ENCODE measurements at places on chromosomes 3 and 15.
A peak's percentile ranks its signal among the peaks of the same experiment; 100 is the strongest.

- peak; percentile 14 for DNase-seq
Measured at GRCh38 chr15:85380812-85381642, 624 bp downstream of the AKAP13 start.

DNA sequence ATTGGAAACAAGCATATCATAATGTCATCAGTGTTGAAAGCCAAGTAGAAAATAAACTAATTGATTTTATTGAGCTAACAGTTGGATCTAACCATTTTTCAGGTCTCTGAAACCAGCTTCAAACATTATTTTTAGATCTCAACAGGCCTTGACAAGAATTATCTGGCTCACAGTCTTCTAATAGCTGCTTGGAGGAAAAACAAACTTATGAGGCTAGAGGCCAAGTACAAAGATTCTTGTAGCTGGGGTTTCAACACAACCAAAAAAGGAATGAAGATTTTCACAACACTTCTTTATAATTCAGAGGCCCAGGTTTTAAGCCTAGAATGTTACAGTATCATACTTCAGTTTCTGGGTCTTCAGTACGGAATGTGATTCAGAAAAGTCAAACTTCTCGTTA lies 3.7 kb downstream of the SETMAR start:
- no peak for DNase-seq

- DNase-seq = no peak
Measured at GRCh38 chr3:6222069-6222468, 638.8 kb upstream of the GRM7 start.

GRCh38 chr3:56851966-56852884 lies 50.5 kb upstream of the ARHGEF3 start:
- peak; percentile 23 for DNase-seq

DNA sequence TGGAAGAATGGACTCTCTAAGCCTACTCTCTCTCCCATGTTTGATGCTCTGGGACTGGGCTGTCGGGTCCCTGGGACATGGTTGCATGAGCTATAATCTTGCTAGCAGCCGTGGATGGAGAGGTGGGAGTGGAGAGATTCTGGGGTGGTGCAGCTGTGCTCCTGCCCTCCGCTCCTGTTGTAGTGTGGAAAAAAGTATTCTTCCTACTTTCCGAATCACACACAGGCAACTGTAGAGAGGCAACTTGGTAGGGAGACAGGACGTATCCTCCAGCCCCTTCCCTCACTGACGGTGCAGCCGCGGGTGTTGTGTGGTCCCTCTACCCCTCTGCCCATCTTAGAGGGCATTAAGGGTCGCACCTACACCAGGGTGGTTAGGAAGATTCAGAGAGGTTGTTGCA lies 281.4 kb upstream of the TLE3 start:
- no peak for DNase-seq

GRCh38 chr3:40623567-40623966 lies 98.8 kb downstream of the ZNF621 start:
- no peak for DNase-seq

GRCh38 chr3:171542976-171543375 lies 82.8 kb upstream of the TNIK start:
- DNase-seq = no peak

DNA sequence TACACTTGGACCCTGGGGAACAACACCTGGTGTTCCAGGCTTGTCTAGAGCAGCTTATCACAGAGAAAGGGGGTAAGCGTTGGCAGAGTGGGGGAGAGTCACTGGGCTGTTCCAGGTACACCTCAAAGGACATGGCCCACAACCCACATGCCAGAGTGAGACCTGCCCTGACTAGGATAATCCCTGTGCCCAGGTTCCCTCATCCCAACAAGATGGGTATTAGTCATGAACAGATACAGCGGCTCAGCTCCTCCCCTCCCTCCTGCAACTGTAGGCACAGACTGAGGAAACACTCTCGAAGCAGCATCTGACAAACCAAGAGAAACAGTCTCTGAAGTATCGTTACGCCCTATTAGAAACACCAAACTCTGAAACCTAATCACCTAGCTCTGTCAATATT lies 32.1 kb upstream of the RPS17 start:
- no peak for DNase-seq

DNA sequence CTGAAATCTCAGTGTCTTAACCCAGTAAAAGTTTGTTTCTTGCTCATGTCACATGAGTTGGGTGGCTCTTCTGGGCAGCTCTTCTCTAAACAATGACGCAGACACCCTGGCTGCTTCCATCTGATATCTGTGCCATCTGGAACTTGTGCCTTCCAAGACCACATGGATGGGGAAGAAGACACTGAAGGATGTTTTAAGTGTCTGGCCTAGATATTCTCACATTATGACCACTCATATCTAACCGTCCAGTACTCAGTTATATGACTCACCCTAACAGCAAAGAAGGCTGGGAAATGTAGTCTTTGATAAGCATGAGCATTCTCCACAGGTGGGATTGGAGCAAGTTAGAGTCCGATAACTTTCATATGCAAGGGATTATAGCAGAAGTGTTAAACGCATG lies 66.4 kb downstream of the RYR3 start:
- no peak for DNase-seq

GRCh38 chr15:67178569-67179210 lies 75.8 kb downstream of the AAGAB start:
- peak; percentile 96 for DNase-seq

- no peak for DNase-seq
Measured at GRCh38 chr15:42474827-42475226, 16.1 kb downstream of the ZNF106 start.

- no peak for DNase-seq
Measured at GRCh38 chr3:78025916-78026315, 986.0 kb downstream of the ROBO2 start.

- DNase-seq = no peak
Measured at GRCh38 chr3:78880603-78881461, 887.0 kb downstream of the ROBO1 start.

GRCh38 chr3:14633819-14634424 lies 17.6 kb upstream of the CCDC174 start:
- DNase-seq = peak; percentile 36

- no peak for DNase-seq
Measured at GRCh38 chr15:89735773-89736172, 15.3 kb downstream of the MESP1 start.

DNA sequence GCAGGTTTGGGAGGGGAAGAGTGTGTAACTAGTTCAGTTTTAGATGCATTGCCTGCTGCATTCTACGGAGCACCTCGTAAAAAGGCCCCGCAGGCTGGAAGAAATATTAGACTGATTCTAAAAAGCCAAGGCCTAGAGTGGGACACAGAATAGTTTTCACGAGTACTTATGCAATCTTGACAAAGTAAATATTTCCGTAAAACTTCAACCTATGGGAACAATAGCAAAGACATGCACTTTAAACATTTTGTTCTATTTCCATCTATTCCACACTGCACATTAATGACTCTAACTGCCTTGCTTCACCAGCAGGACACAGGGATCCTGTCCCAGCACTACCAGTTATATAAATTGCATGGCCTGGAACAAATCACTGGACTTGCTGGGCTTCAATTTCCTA lies 260.0 kb downstream of the FOXP1 start:
- no peak for DNase-seq

GRCh38 chr3:38573556-38573955 lies 75.9 kb downstream of the SCN5A start:
- DNase-seq = no peak

DNA sequence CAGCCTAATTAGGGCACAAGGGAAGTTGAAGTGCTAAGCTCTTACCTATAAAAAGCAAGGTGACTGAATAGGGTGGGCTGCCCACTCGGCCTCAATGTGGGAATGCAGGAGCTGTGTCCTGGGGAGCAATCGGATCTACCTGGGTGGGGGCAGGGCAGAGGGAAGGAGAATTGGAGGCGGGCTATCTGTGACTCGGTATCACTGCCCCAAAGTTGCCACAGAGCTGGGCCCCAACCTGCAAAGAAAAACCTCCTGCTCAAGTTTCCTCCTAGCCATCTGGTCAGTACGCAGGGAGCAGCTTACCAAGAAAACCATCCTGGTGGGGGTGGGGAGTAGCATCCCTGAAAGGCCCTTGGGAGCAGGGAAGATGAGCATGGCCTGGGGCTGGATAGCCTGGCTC lies 10.7 kb downstream of the CIB2 start:
- no peak for DNase-seq

DNA sequence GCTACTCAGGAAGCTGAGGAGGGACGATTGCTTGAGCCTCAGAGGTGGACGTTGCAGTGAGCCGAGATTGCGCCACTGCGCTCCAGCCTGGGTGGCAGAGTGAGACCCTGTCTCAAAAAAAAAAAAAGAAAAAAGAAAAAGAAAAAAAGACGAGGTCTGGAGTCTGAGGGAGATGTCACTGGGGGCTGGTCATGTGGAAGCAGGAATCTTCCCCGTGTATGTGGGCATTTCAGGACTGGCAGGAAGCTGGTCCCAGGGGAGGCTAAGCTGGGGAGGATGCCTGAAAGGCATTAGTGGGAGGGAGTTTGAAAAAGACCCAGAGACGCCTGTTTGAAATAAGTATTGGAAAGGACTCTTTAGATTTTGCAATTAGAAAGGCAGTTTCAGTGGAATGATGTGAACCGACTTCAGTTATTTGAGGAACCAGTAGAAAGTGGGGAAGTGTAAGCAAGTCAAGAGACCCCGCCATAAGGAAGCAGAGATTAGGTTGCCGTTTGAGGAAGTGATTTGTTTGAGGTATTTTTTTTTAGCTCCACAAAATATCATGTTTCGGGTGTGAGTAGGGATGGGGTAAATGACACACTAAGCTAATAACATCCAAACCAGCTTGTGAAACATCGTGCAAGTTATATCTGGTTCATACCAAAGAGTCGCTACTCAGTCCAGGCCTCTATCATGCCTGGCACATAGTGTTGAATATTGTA lies 55.5 kb downstream of the ST6GAL1 start:
- DNase-seq = no peak

DNA sequence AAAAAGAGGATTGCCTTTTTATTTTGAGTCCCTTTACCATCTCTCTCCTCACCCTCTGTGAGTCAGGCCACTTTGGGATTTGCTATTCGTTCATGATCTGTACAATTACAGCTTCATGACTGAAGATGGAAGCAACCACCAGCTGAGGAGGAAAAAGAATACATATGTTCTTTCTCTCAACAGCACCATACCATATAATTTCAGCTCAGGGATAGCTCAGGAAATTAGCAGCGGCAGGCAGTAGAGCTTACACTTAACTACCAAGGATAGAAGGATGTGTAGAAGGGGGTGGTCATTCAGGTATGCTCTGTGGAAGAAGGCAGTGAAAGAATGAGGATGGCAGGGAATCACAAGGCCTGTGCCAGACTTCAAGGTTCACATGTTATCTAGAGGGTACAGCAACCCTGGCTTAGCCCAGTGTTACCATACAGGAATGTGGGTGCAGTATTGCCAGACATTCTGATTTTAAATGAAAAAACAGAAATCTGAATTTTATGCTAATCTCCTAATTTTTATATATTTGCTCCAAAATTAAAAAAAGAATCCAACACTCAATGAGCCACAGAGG lies 17.9 kb downstream of the PLS1 start:
- no peak for DNase-seq

- no peak for DNase-seq
Measured at GRCh38 chr3:113531826-113532697, at the start of gene SIDT1. Gene SIDT1 (plus strand): TSS chr3:113532555. CDS start chr3:113533022, 467 bp downstream.

- DNase-seq = no peak
Measured at GRCh38 chr15:88590759-88591158, 30.4 kb upstream of the AEN start.

DNA sequence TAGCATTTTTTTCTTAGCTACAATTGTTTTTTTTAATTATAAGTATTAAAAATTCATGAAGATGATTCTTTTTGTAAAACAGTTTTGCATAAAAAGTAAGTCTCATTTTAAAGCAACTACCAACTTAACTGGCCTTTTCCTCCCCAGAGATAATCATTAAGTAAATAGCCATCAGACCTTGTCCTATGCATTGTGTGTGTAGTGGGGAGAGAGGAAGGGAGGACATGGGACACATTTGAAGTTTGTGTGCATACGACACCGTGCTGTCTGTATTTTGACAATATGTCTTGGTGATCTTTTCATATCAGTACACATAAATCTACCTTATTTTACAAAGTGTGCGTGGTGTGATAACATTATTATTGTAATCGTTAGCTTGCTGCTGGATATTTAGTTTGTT lies 8.1 kb downstream of the SNRPN start:
- no peak for DNase-seq

GRCh38 chr3:133494469-133494868 lies 79.0 kb upstream of the CDV3 start:
- no peak for DNase-seq

GRCh38 chr3:45164056-45164455 lies 17.9 kb upstream of the CDCP1 start:
- DNase-seq = no peak

DNA sequence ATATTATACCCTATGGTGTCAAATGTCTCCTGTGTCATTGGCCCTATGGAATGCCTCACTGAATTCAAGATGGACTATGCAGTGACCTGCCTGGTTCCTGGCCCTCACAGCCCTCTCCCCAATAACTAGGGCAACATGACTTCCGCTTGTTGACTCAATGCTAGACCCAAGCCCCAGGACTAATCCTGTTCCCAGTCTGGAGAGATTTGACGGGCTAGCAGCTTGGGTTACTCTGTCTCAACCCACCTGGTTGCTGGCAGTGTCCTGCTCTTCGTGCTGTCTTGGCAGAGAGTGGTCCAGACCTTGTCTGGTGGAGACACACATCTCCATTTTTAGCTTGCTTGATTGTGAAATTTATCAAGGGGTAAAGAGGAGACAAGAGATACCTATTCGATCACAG lies 135.8 kb upstream of the HES1 start:
- DNase-seq = no peak

DNA sequence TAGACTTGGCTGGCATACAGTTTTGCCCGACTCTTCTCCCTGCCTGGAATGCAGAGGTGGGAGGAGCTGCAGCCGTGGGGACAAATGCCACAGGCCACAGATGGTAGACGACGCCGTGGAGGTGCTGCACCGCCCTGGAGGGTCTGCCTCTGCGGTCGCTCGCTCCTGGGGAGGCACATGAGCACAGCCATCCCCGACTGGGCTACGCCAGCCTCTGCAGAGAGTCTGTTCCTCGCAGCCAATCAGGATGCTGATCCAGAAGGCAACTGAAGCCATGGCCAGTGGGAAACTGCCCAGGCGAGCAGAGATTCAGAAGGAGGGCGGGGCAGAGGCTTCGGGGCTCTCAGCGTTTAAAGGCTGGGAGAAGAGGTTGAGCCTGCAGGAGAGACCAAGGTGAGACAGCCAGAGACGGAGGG lies 11.9 kb upstream of the LRRC15 start:
- DNase-seq = no peak

DNA sequence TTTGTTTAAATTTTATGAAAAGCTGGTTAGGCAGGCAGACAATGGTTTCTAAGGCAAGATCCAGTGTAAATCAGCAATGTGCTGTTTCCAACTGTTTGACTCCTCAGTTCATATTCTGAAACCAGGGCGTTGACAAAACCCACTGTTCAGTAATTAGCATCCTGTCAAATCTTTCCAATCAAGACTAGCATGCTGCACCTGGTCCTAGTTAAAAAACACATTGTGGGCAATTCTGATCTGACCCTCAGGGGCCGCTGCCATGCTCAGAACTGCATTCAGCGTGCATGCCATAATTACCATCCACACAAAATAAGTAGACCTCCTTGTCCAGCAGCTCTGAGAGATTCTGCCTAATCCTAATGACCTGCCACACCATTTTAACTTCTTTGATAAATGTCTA lies 20.9 kb upstream of the RBP1 start:
- DNase-seq = no peak

Measured in HTR-8/SVneo (cell line).